ENCODE measurements at places on chromosomes 11 and 22. TPM values are rescaled to one million over a fixed set of nuclear protein-coding genes. Genes with fewer than 3 reads are reported as not detected.

GRCh38 chr11:6057452-6057851 lies 26.9 kb upstream of the OR56A1 start:
- H3K36me3 ChIP-seq, result no peaks in the 10 kb centered on the region
- no peaks in the 10 kb centered on the region for H3K4me1 ChIP-seq
- no peak for DNase-seq
- no peak overlapping the region for H3K4me3 ChIP-seq
- no peak overlapping the region for H3K27ac ChIP-seq

PHRF1 gene
- 44.3 TPM for total RNA-seq

GRCh38 chr22:47111626-47112581 lies 349.5 kb downstream of the TBC1D22A start:
- peaks cover 2% of the 10 kb centered on the region for H3K4me1 ChIP-seq
- DNase-seq, result no peak
- no peak overlapping the region for H3K27ac ChIP-seq
- H3K36me3 ChIP-seq, result peaks cover 1% of the 10 kb centered on the region

DNA sequence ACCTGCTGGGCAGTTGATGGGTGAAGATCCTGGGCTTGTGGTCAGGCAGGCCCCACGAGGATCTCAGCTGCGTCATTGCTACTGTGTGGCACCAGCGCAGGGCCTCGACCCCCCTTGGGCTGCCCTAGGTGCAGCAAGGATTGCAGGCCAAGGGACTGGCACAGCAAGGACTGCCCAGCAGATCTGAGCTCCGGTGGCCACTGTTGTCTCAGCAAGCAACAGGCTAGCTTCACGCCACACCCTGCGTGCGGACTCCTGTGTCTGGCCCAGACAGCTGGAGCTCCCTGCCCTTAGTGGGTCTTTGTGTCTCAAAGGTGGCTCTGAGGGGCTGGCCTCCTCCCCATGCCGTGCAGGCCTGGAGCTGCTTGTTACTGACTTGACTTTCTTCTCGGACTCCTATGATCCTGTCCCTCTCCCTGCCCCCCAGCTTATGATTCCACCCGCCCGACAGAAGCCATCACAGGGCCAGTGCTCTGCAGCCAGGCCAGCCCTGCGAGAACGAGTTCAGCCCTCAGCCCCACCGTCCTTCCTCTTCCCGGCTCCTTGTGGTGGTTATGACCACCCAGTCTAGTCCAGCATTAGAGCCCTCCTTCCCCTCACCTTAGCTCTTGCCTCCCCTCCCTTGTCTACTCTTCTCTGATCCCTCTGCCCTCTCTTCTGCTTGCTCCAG lies 295.6 kb downstream of the TBC1D22A start:
- H3K4me1 ChIP-seq, result peaks cover 3% of the 10 kb centered on the region
- H3K4me3 ChIP-seq, result no peak overlapping the region
- DNase-seq, result no peak
- no peak overlapping the region for H3K27ac ChIP-seq
- peaks cover 19% of the 10 kb centered on the region for H3K36me3 ChIP-seq

DGCR6 gene
- 0.68 TPM for total RNA-seq
